ENCODE measurements at places on chromosomes 5 and 9.

DNA sequence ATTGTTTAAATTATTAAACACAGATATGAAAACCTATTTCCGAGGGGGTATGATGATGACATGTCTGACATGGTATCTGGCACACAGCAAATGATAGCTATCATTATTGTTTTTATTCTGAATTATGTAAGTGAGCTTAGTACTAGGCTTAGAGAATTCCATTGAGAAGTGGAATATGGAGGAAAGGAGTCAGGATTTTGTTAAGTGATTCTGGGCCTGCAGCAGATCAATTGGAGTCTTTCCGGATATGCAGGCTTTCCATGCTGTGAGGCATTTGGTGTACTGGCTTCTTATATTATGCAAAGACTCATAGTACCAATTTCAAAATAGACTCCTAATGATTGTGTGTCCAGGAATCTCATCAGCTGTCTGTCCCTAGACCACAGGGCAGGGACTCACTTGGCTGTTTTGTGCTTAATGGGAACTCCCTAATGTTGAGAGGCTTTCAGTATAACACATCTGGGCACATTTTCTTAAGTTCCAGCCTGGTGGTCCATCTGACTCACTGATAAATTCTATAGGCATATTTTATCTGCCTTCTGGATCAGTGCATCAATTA, 180.0 kb upstream of the KLF9 start:
- DNase-seq: no peak

- DNase-seq: no peak
These were observed 64.6 kb upstream of the KLF9 start for GRCh38 chr9:70478963-70479641.

DNA sequence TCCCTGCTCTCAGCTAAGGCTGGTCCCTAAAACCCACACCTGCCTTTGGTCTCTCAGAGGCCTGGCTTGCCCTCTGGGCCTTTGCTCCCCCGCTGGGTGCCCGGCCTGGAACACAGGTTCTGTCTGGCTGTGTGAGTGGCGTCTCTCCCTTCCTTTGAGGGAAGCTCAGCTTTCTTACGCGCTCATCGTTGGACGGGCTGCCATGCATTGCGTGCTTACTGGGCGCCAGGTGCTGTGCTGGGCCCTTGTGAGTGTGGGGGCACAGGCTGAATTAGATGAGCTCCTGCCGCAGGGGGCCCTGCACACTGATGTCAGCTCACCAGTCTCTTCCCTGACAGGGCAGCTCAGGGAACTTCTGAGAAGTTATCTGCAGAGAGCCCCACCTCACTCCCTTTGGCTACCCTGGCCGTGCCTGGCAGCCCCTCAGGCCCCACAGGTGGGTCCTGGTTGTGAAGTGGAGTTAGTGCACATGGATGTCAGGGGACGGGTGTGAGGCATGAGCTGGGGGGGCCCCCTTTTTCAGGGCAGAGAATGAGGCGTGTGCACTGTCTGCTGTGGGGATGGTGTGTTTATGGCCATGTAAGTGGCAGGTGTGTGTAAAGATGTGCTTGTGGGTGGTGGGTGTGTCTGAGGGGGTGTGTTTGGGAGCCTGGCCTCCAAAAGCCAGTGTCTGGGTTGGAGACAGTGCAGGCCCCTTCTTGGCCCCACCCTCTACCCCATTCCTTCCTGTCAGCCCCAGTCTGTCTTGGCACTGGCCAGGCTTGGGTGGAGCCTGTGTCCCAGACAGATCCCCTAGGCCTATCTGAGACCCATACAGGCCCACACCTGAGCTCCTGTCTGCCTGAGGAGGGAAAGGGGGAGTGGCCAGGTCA, 7.5 kb upstream of the RMND5B start:
- no peak for DNase-seq

- DNase-seq: no peak
These were observed 49.3 kb downstream of the GRAMD2B start for GRCh38 chr5:126472538-126472889.

DNA sequence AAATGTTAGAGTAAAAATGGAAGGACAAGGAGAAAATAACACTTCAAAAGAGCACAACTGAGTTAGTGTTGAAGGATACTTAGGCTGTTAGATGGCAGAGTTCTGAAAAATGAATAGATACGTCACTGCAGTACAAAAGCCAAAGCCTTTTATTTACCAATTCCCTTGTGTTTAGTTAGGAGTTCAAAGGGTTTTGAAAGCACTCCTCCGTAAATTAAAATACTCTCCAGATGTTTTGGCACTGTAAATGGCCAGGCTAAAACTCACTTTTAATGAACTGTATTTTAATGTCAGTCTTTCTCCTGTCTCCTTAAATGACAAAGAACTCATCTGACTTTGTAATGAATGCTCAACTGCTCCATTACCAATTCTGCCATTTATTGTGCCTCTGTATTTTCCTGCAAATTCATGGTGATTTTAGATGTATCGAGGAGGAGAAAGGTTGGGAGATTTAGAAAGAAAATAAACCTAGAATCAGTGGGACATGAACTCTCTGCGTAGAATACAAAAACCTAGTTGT, 1727.2 kb downstream of the MAT2B start:
- DNase-seq: no peak

Data from NCI-H1417 treated with DMSO at 0.1 percent for 48 hours (cell line).